Hematopoietic multipotent progenitor cell treated with erythropoietin and hydrocortisone succinate and interleukin-3 and kit ligand, for 8 days (in vitro differentiated cells): ENCODE measurements at places on chromosomes 7 and 10.
A peak's percentile ranks its signal among the peaks of the same experiment; 100 is the strongest.

GRCh38 chr10:72318418-72319262, 36.1 kb downstream of the DNAJB12 start:
- DNase-seq: no peak

- DNase-seq: no peak
These were observed 2.0 kb downstream of the THSD7A start for GRCh38 chr7:11829954-11830353.

GRCh38 chr7:44114586-44115310, 8.6 kb downstream of the POLD2 start:
- no peak for DNase-seq

DNA sequence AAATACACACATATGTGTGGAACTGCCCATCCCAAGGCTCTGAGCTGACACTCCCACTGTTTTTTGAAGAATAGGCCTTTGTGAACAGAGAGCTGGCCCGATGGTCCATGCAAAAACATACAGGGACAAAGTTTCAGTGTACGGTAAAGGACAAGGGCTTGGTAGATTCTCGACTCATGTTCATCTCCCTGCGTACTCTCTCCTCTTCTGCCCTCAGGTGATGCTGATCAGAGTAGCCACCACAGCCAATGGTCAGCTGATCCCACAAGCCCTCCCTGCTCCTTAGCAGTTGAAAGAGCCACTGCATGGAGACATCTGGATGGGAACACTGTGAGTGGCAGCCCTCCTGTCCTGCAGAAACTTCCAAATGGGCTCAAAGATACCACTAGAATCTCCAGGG, 23.1 kb upstream of the C10orf71 start:
- no peak for DNase-seq

DNA sequence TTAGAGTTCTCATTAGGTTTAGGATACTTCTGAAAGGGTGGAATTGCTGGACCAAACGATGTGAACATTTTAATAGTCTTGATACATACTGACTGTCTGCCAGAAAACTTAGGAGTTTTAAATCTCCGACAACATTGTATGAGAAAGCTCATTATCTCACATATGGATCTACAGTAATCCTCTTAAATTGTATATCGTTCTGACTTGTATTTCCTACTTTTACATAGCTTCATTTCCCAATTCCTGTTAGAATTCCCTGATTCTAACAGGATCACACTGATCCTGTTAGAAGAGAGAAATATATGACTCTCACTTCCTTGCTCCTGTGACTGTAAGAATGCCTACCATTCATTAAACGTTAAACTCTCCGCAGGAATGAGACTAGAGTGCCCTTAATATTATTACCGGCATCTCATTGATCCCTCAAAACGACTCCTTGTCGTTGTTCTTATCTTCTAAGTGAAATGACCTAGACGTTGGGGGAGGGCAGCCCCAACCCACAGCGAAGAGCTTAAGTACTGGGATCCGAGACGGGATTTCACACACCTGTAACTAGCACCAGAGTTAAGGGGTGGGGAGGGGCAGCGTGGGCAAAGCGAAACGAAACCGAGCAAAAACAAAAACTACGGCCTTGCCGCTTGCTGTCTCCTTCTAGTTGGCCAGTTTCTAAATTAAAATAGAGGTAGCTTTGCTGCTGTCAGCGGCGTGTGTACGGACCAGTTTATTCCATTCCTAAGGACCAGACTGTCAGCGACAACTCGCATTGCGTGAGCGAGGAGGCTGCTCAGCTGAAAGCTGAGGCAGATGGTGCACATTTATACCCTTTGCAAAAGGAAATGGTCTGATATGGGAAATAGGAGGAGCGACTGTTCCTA, 678 bp upstream of the TMEM106B start:
- peak; percentile 39 for DNase-seq

- DNase-seq: no peak
These were observed 73.8 kb upstream of the CDK1 start for GRCh38 chr10:60704471-60704870.

DNA sequence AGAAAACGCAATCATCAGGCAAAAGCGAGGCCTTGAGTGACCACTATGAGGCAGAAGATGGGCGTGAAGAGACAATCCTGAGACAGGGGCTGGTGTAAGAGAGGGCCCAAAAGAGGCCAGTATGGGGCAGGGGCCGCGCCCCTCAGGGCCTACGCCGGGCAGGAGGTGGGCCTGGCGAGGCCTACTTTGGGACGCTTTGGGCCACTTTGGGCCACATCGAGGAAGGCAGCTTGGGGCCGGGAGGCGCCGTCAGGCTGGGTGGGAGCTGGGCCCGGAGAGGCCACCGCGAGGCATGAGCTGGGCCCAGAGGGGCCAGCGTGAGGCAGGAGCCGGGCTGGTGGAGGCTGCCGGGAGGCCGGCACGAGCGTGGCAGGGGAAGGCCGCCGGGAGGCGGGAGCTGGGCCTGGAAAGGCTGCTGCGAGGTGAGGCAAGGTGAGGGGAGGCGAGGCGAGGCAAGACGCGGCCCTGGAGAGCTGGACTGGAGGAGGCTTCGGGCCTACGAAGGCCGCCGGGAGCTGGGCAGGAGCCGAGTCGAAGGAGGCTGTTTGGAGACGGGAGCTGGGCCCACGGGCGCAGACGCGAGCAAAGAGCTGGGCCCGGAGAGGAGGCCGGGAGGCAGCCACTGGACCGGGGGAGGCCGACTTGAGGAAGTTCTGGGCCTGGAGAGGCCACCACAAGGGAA, 171.3 kb downstream of the TPST1 start:
- DNase-seq: no peak

- no peak for DNase-seq
These were observed 52.4 kb downstream of the NOC3L start for GRCh38 chr10:94310369-94310768.
